Suppressor macrophage treated with lipopolysaccharide for 4 hours (primary cell): ENCODE measurements at places on chromosomes 11 and 22.

DNA sequence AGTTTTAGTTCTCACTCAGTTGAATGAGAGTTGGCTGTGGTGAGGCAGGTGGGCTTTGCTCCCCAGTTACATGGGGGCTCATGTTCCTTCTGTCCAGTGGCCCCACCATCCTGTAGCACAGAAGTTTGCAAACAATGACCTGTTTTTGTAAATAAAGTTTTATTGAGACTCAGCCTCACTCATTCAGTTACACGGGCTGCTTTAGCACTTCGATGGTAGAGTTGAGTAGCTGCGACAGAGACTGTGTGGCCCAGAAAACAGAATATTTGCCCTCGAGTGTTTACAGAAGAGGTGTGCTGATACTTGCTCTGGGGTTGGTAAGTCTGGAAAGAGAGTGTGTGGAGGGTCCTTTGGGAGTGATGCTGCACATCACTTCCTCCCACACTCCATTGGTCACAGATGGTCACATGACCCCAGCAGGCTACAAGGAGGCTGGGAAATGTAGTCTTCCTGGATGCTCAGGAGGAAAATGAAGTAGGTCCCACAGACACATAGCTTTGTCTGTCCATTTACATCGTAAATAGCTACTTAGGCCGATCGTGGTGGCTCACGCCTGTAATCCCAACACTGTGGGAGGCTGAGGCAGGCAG, 34.6 kb downstream of the IFT27 start:
- peak; percentile 17 for DNase-seq

DNA sequence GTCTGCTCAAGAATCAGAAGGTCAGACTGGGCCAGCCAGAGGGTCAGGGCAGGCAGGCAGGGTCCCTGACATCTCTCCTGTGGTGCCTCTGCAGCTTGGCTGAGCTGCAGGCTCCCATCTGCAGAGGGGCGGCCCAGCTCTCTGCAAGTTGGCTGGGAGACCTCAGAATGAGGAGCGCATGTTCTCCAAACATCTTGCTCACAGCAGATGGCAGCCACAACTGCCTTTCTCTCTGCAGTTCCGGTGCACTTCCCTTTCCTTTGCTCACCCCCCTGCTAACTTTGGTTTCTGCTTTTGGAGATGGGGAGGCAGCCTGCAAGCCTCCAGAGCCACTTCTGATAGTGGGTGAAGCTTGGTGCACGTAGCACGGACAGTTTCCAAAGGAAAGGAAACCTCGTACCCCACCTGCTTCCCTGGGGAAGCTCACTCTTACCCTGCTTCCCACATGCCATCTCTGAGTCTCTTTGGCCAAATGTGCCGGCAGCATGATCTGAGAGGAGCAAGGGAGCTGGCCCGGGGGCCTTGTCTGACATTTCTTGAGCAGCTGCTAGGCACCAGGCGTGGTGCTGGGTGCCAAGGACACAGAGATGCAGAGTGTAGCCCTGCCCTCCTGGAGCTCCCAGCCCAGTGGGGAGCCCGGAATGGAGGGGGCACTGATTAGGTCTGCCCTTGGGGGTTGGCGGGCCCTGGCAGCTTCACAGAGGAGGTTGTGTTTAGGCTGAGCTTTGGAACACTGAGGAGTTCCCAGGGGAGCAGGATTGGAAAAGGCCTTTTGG, 18.2 kb downstream of the DAGLA start:
- peak; percentile 66 for DNase-seq

DNA sequence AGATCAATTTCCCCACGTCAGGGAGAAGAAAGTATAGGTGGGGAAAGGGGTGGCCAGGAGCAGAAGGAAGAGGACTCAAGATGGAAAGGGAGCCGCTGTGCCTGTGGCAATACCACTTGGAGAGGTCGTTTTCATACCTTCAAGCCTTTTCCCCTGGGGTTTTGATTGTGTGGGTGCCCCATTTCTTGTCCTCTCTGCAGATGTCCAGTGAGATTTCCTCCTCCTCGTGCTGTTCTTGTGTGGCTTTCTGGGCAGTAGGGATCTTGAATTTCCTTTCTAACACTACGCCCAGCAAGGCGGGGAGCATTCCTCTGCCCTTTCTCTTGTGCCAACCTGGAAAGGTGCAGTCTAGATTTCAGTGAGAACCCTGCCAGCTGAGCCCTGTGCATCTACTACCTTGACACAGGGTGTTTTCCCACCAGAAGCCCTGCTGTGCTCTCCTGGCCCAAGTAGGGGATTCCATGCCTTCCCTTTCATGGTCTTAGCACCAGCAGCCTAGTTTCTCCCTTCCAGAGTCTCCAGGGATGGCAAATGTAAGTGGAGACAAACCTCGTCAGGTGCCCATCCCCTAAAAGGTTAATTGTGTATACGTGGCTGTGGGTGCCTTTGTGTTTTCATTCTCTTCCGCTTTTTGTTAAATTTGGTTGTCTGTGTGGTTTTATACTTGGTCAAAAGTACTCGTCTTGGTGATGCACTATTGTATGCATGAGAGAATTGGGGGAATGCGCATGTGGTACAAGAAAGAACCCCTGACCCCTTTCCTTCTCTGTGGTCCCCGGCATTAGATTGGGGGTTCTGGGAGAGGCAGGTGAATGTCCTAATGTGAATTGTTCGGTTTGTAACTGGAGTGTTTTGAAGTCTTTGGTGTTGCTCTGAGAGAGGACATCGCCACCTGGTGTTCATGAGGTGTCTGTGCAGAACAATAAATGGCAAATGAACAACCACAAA, 71.4 kb upstream of the MPEG1 start:
- peak; percentile 76 for DNase-seq

- no peak for DNase-seq
Measured at GRCh38 chr11:46917762-46918082, 628 bp downstream of the LRP4 start.

- no peak for DNase-seq
Measured at GRCh38 chr22:44354288-44354687, 41.5 kb upstream of the SHISAL1 start.

- no peak for DNase-seq
Measured at GRCh38 chr11:1733009-1733715, 17.2 kb downstream of the IFITM10 start.

DNA sequence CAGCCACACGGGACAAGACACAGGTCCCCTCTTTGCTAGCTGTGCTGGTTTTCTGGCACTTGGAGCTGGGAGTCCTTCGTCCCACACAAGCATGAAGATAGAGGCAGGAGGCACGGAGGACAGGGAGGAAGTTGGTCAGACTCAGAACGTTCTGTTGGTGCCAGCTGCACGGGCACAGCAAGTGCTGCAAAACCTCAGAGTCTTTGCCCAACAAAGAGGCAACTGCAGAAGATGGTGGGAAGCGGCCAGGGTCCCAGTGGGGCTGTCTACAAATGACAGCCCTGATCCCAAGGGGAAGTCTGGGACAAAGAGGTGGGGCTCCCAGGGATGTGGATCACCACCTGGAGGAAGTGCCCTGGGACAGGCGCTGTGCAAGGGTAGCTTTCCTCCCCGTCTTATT, 9.4 kb upstream of the OSM start:
- DNase-seq = no peak

DNA sequence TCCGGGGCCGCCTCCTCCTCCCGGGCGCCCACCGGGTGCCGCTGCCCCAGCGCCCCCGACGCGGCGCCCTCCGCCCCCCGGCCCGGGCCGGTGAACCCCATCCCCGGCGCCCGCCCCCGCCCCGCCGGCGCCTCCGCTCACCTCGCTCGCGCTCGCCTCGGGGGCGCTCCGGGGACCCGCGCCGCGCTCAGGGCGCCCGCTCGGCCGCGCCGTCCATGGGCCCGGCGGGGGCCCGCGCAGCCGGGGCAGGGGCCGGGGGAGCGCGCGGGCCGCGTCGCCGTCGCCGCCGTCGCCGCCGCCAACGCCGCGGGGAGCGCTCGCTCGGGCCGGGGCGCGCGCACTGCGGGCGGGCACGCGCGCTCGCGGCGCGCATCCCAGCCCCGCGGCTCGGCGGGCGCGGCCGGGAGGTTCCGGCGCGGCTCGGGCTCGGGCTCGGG, 293 bp downstream of the DUSP8 start:
- no peak for DNase-seq

DNA sequence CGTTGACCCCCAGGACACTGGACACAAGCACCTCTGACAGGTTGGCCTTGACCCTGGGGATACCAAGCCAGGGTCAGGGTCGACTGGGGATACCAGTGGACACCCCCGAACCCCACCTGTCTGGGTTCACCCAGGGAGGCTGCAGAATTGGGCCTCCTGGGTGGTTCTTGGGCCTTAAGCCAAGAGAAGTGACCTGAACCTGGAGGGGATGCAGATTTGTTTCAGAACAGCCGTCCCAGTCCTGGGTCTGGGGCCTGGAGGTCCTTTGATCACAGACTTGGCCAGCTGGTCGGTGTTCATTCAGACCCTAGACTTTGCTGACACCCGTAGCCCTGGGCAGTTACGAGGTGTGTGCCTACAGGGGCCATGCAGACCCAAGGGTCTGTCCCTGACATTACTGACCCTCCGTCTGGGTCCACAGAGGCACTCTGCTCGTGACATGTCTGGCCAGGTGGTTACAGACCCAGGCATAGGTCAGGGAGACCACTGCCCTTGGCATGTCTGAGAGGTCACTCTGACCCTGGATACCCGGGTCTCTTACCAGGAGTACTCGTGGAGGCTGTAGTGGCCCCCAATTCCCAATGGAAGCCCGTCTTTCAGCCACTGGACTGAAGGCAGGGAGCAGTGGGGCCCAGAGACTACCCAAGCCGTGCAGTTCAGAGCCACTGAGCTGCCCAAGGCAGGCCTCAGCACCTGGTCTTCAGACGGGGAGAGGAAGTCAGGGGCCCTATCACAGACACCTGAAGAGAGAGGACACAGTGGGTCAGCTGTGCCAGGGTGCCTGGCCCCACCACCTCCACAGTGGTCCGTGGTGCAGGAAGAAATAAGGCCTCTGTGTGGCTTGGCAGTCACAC, 6.4 kb downstream of the SIGIRR start:
- DNase-seq = no peak

- DNase-seq = no peak
Measured at GRCh38 chr22:31094021-31094551, 13.0 kb downstream of the SMTN start.

DNA sequence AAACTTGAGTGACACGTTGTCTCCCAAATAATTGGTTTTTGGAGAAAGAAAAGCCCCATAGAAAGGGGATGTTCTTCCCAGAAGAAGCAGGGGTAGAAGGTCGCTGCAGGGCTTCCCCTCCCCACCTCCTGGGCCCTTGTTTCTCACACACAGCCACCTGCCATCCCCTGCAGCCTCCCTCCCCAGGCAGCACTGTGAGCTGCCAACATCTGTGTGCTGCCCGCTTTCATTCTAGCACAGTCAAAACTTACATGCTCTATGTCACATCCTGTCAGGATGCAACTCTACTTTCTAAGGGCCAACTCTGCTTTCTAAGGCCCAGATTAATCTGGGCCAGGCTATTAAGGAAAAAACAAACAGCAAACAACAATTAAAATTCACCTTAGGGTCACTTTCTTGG, 309.4 kb upstream of the ZC3H12C start:
- DNase-seq = no peak

DNA sequence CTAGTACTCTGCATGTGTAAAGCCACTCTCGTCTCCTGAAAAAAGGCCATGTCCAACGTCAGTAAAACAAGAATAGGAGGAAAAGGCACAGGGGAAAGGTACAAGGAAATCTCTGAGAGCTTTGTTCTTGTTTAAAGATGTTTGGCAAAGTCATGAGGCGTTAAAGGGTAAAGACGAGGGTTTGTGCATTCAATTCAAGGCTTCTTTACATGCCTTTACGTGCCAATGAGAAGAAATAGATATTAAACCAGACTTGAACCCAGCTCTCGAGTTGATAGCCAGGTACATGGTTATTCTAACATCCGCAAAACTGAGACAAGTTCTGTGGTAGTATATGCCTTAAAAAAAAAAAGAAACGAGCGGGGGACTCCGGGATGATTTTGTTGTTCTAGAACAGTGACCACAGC, 704 bp upstream of the CFL1 start:
- DNase-seq = no peak

GRCh38 chr11:120142441-120143100, 4.7 kb upstream of the TRIM29 start:
- DNase-seq = peak; percentile 29

DNA sequence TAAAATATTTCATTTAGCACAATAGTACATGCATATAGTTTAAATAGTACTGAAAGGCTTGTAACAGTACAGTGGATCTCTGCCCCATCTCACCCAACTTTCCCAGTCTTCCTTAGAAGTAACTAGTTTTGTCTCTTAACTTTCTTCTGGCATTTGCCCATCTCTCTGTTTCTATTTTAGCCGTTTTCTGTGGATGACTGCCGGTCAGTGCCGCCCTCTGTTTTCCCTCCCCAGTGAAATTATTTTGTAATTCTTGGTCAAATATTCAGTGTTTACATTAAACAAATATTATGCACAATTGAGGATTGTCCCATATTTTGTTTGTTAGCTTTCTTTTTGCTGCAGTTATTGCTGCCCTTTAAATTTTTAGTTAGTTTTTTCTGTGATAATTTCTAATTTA, 8.3 kb downstream of the PDHX start:
- DNase-seq = no peak

DNA sequence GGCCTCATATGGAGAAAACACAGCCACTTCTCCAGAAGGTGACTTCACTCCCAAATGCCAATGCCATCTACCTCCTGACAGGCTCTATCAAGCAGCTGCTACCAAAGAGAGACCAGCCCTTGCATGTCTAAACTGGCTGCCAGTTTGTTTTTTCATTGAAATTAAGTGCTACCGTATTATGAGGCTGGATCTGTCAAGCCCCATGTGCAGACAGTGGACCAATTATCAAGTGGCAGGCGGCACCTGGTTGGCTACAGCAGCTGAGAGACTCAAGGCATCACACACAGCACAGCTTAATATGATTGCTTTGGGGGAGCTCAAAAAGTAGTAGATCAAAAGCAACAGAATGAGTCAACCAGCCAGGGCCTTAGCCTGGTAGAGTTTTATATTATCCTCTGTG, 1293.0 kb upstream of the TENM4 start:
- no peak for DNase-seq

DNA sequence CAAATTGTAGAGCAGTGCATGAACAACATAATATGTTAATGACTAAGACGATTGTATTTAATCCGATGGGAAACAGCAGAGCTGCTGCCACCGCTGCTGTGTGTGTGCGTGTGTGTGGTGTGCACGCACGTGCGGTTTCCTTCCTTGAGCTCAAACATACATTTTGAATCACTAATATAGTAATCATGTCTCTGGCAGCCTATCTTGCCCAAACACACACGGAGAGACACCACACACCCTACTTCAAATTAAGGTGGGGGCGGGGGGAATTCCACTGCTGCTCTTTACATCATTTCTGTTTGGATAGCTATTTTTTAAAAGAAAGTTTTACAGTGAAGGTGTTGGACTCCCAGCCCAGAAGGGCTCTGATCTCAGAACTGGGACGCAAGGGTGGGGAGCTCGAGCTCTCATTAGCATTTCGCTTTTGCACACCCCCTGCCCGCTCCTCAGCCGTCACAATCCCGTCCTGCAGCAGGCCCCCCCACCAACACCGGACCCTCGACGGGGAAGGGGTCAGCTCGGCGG, 651 bp upstream of the FAM83F start:
- no peak for DNase-seq

DNA sequence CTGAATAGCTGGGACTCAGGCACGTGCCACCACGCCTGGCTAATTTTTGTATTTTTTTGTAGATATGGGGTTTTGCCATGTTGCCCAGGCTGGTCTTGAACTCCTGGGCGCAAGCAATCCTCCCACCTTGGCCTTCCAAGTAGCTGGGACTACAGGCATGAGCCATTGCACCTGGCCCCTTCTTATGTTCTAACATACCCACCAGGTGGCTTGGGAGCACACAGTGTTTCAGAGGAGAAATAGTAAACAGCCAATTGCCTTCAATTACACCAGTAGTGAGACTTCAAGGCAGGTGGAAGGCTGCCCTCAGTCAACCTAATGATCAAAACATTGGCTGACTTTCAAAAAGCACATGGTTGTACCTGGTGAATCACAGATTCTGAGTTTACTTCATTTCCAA, 167.2 kb downstream of the SWAP70 start:
- no peak for DNase-seq
